Mesenteric fat pad (tissue), 1 donor: ENCODE measurements at places on chromosomes 3 and 15. TPM values are rescaled to one million over a fixed set of nuclear protein-coding genes. Genes with fewer than 3 reads are reported as not detected.

DNA sequence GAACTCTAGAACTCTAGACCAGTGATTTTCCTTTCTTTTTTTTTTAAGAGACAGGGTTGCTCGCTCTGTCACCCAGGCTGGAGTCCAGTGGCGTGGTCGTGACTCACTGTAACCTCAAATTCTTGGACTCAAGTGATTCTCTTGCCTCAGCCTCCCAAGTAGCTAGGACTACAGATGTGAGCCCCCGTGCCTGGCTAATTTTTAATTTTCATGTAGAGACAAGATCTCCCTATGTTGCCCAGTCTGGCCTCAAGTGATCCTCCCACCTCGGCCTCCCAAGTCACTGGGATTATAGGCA is 359.6 kb downstream of the SHQ1 start:
- DNase-seq: no peak

- DNase-seq: no peak
Observed at GRCh38 chr15:71526060-71526820, 284.1 kb upstream of the NR2E3 start.

DNA sequence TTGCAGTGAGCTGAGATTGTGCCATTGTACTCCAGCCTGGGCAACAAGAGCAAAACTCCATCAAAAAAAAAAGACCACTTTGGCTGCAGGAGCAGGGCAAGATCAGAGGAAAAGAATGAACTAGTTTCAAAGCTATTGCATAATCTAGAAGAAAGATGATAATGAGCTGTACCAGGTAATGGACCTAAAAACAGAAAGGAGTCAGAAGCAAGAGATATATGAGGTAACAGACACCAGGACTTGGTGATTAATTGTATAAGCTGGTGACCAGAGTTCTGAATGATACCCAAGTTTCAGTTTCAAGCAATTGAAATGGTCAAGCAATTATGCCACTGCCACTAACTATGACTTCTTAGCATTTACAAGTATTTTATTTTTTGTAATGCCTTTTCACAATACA is 2.9 kb downstream of the POLQ start:
- DNase-seq: no peak

GRCh38 chr15:60009980-60010732 is 6.0 kb downstream of the FOXB1 start:
- no peak for DNase-seq

DNA sequence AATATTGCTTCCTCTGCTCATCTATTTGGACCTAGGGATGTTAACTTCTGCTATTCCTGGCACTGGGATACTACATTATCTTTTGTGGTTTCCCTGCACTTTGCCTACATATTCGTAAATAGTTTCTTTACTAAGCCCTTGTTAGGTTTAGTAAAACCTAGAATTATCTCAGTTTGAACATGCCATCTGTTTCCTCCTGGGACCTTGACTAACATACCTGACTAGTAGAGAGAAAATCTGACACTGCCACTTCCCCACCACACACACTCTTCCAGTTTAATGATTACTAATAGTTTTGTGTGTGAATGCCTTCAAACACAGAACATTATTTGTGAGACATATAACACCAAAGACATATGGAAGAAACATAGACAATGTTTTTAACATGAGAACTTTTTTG is 28.2 kb upstream of the SOX2 start:
- no peak for DNase-seq

GRCh38 chr3:41846850-41847249 is 115.1 kb downstream of the ULK4 start:
- DNase-seq: no peak

DNA sequence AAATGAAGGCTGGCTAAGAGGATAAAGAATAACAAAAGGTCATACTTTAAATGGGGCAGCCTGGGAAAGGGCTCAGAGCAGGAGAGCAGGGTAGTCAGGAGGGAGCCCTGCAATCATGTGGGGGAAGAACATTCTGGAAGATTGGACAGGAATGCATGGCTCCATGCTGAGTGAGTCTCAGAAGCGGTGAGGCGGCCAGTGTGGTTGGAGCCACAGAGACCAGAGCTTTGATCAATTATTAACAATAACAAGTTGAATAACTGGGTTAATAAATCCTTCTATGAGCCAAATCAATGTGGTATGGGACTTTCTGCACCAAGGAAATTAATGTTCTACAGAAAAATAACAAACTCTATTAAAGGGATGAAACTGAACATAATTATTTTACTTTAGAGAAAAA is 57.9 kb upstream of the DCUN1D1 start:
- no peak for DNase-seq

DNA sequence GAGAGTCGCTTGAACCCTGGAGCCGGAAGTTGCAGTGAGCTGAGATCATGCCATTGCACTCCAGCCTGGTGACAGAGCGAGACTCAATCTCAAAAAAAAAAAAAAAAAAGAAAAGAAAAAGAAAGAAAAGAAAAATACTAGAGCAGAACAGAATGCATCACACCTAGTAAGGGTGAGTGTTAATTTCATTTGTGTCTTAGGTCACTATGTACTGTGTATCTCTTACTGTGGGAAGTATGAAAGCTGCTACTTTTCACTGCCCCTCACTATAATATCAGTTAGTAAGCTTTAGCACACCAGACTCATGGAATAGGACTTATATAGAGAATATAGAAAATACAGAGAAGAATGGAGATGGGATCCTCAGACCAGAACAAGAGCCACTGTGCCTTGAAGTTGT is 45.9 kb upstream of the RASA2 start:
- DNase-seq: no peak

DNA sequence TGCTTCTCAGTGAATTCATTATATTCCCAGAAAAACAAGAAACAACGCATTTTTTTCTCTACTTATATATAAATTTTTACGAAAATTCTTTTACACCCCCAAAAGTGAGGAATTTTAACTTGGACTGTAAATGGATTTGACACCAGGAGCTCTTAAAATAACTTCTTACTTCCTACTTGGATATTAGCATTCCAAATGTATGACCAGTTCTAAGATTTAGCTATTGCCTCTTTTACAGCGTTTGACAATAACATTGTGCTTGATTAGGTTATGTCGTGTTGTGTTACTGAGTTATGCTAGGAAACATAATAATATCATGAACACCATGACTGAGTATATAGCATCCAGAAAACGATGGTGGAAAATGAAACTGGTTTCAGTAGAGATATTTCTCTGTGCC is 177.0 kb downstream of the CNTN6 start:
- no peak for DNase-seq

DNA sequence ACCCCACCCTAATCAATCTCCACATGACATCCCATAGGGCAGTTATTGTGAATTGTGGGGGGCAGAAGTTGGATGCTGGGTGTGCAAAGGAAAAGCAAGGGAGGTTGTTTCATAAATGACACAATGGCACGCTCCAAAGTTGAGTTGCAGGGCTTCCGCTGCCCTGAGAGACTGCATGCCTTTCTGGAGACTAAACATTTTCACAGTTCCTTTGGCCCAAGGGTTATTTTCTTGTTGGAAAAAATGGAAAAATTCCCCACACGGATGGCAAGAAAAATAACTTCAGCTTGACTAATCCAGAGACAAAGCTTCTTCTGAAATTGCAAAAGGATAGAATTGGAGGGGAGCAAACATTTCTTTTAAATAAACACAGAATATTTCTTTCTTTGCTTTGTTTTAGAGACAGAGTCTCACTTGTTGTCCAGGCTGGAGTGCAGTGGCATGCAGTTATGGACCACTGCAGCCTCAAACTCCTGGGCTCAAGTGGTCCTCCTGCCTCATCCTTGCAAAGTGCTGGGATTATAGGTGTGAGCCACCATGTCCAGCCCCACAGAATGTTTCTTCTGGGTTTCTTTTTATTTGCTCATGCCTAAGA is 19.1 kb upstream of the TPM1 start:
- no peak for DNase-seq

GRCh38 chr15:37885651-37886050 is 48.8 kb upstream of the TMCO5A start:
- no peak for DNase-seq

GRCh38 chr3:76367281-76367680 is 581.9 kb upstream of the ZNF717 start:
- DNase-seq: no peak

DNA sequence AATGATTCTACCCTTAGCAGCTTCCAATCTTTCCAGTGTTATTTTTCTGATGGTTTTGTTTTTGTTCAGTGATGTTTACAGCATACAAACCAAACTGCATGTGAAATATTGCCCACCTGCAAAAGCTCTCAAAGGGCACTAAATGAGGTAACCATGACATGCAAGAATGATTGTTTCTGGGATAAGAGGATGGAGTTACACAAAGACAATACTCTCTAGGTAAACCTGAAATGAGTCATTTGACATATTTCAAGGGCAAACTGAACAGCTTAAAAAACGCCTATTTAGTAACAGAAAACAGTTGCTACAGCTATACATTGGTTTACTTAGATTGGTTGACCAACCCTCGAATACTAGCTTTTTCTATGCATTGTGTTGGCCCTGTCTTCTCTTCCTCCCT is 481.7 kb downstream of the ZPLD1 start:
- no peak for DNase-seq

GRCh38 chr3:88595026-88595425 is 445.3 kb downstream of the C3orf38 start:
- no peak for DNase-seq

GRCh38 chr3:154759966-154760365 is 320.2 kb upstream of the MME start:
- no peak for DNase-seq

GRCh38 chr3:3800080-3800455 is 837 bp downstream of the LRRN1 start:
- no peak for DNase-seq

DNA sequence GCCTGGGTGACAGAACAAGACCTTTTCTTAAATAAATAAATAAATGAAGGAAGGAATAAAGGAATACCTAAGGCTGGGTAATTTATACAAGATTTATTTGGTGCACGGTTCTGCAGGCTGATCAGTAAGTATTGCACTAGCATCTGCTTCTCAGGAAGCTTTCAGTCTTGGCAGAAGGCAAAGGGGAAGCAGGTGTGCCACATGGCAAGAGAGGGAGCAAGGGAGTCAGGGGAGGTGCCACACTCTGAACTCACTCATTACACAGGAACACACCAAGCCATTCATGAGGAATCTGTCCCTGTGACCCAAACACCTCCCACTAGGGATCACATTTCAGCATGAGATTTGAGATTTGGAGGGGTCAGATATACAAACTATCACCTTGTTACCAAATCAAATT is 56.4 kb downstream of the PRKCI start:
- DNase-seq: no peak

GRCh38 chr3:72155391-72156064 is 370.6 kb upstream of the PROK2 start:
- no peak for DNase-seq

DNA sequence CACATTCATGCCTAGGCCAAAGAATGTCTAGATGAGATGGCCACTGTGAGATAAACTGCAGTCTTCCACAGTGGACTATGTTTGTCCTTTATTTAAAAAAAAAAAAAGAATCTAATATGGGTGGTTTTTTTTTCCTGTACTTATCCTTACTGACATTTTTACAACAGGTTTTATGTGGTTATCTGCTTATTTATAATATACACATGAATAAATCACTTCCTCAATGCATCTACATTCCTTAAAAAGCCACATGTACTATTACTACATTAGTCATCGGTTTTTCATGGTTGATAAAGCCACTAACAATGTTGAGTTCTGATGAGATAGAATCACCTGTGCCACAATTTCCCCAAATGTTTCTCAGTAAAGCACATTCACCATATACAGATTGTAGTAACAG is 341.3 kb upstream of the THBS1 start:
- no peak for DNase-seq

DNA sequence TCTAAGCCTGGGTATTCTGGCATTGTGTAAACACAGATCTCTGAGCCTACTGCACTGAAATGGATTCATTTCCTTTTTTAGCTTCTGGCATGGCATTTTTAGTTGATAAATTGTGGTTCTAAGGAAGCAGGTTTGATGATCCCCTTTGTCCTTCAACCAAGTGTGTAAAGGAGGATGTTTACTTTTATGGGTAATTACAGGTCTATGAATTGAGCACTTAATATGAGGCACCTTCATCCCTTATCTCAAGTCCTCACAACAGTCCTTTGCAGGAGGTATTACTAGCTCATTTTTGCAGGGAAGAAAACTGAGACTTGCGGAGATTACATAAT is 30.8 kb upstream of the ZBTB38 start:
- DNase-seq: no peak

GRCh38 chr3:64011685-64012084 is 11.6 kb downstream of the PSMD6 start:
- DNase-seq: no peak

- no peak for DNase-seq
Observed at GRCh38 chr3:33067484-33067883, 29.5 kb downstream of the GLB1 start.

DNA sequence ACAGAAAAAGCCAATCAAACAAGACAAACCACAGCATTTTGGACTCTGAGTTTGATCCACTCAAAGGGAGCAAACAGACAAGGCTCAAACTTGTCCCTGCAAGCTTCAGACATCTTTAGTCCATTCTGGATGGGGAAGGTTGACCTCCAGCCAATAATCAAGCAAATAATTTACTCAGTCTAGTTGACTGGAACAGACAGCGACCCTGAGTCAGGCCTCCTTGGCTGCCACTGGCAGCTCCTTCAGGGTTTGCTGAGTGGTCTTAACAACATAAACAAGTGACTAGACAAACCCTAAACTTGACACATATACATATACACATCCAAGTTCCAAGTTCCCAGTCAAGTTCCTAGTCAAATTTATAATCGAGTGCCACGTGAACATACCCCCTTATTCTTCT is 313.9 kb downstream of the POLQ start:
- no peak for DNase-seq

- DNase-seq: no peak
Observed at GRCh38 chr3:126577261-126577660, 18.5 kb upstream of the C3orf22 start.

The HAUS2 gene
- 26.3 TPM for total RNA-seq

The MFGE8 gene
- total RNA-seq: 466 TPM

The EFCC1 gene
- total RNA-seq: 1.8 TPM

The PIGX gene
- 20.7 TPM for total RNA-seq

The TGM5 gene
- 0.45 TPM for total RNA-seq

The ACSBG1 gene
- not detected for total RNA-seq

The A4GNT gene
- total RNA-seq: not detected

The GPR149 gene
- not detected for total RNA-seq

The REC114 gene
- not detected for total RNA-seq

The CKMT1B gene
- 2.2 TPM for total RNA-seq

The HIGD2B gene
- not detected for total RNA-seq

The ZNF660 gene
- total RNA-seq: 4.8 TPM

The PARP6 gene
- 61.3 TPM for total RNA-seq

The TGM4 gene
- total RNA-seq: not detected

The FRMD5 gene
- total RNA-seq: 0.13 TPM

The KLF13 gene
- total RNA-seq: 41.8 TPM

The MCTP2 gene
- total RNA-seq: 11.0 TPM
